H1 (cell line): ENCODE measurements at places on chromosomes 16 and 17.

DNA sequence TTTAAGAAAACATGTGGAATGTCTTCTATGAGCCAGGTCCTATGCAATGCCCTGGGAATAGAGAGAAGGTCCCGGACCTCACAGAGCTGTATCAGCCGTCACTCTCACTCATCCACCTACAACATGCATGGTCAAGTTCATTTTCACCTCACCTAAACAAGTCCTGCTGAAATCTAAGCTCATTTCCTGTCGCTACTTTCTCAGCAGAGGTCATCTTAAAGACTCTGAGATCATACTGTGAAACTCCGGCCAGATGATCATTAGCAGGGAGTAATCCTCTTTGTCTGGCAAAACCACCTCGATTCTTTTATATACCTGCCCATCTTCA lies 66.2 kb upstream of the LYRM9 start:
- no peak for DNase-seq

GRCh38 chr17:67639979-67640378 lies 77.8 kb upstream of the NOL11 start:
- no peak for DNase-seq

GRCh38 chr17:73566905-73567782 lies 77.1 kb downstream of the SDK2 start:
- DNase-seq = peak; percentile 43

GRCh38 chr17:64964796-64965195 lies 45.5 kb upstream of the LRRC37A3 start:
- DNase-seq = no peak

- no peak for DNase-seq
These were observed 35.6 kb upstream of the IRF8 start for GRCh38 chr16:85863384-85863774.

DNA sequence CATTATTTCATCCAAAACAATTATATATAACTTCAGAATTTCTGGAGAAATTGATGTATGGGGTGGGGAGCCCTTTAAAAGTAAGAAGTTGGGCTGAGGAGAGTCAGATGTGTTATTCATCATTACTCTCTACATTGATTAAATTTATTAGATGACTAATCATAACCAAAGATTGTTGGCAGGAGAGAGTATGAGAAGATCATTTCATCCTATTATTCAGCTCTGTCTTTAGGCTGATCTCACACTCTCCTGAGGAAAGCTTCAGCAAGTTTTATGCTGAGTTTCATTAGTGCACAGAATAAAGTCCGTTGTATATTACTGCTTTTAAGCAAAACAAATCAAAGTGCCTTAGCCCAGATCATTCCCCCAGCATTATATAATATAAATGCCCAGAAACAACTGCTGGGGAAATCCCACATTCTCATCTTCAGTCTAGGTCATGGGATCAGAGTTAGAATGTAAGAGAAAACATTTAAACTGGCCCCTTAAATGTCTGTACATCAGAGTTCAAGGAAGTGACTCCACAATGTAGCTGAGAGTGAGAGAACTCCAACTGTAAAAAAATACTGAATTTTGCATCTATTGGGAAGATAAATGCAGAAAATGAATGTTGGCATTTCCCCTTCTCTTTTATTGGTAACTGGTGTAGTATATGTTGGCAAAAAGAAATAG lies 130.1 kb upstream of the HLF start:
- DNase-seq = no peak

- peak; percentile 73 for DNase-seq
These were observed 2.1 kb downstream of the GSE1 start for GRCh38 chr16:85615014-85615851.

- no peak for DNase-seq
These were observed 9.4 kb downstream of the TBX4 start for GRCh38 chr17:61461586-61461966.

DNA sequence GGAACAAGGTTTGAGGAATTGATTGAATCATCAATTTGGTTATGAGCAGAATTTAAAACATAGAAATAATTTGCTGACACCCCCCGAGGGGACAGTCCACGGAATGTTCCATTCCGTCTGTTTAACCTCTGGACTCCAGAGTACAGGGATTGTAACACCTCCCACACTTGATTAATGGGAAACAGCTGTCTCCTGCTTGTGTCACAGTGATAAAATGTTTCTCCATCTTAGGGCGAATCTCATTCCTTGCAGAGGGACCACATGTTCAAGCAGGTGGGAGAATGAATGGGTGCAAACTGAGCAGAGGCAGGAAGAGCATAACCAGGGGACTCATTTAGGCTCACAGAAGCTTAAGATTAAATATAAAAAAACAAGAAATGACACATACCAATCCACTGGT lies 249.5 kb upstream of the RBFOX1 start:
- DNase-seq = no peak

DNA sequence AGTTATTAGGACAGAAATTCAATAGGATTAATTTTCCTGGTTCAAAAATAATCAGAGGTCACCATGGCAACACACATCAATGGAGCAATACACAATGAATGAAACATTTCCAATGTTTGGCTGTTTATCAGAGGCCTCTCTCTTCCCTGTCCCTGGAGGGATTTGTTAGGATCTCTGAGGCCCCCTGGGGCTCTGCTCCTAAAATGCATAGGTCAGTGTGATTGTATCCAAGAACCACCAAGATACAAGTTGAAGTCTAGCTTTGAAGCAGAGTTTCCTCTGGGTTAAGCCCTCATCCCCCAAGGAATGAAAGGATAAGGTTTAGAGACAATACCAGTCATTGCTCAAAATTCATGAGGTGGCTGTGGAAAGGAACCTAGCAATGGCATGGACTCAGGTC lies 561.2 kb upstream of the C16orf82 start:
- DNase-seq = peak; percentile 36

- no peak for DNase-seq
These were observed 36.2 kb upstream of the NAT9 start for GRCh38 chr17:74812109-74813009.

DNA sequence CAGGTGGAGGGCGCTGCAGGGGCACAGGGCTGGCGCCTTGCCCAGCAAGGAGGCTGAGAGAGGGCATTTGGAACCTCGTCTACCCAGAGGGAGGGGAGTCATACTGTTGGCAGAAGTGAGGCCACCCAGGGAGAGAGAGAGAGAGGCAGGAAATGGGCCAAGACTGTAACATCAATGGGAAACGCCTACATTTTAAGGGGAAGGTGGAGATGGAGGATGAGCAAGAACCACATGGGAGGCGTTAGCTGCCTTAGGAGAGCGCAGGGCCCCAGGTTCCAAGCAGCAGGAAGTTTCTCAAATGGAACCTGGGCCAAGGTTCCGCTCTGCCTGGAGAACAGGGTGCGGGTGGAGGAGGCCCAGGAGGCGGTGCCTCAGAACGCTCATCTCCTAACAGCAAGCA lies 2.7 kb upstream of the WFDC1 start:
- DNase-seq = no peak

DNA sequence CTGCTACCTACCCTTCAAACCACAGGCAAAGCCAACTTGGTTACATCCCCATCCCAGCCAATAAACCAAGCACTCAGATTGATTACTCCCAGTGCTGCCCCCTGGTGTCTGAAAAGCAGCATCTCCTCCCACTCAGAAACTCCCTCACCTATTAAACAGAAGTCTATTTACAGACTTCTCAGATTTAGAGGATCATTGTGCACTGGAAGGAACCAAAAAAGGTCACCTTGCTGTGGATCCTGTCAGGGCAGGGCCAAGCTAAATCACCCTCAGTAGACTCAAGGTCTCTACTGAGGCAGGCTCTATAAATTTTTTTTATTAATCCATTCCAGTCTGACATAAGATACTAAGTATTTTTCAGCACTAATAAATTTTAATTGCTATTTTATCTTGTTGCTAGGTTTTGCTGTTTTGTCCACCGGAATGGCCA lies 17.6 kb downstream of the HIGD1B start:
- peak; percentile 15 for DNase-seq

DNA sequence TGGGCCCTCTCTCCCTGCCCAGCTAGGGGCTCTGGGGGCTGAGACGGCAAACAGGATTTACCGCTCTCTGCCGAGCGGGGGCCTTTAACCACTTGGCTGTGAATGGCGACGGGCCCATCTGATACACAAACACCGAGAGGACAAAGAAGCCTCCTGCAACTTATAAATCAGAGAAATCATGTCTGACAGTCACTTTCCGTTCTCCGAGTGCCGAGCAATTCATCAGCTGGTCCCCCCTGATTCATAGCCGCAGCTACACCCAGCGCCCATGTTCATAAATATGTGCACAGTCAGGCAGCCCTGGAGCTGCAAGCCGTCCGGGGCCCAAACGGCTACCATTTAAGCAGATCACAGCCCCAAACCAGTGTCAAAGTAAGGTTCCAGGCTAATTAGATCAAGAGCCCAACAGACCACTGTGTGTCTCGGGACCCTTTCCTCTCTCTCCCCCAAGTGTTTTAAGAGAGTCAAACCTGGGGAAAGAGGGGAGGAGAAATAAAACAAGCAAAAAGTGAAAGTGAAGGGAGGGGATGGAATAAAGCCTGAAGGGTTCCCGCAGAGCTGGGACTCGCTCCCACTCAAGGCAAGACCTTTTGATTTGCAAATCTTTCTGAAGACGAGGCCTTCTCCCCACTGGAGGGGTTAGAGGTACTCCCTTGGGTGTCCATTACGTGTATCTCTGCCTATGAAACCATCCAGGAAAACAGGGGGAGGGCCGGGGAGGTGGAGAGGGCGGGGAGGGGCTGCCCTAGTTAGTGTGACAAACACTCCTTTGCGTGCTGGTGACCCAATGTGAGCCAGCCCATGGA lies 154.7 kb downstream of the C16orf78 start:
- DNase-seq = no peak
